ENCODE measurements at places on chromosomes 1 and 21.

DNA sequence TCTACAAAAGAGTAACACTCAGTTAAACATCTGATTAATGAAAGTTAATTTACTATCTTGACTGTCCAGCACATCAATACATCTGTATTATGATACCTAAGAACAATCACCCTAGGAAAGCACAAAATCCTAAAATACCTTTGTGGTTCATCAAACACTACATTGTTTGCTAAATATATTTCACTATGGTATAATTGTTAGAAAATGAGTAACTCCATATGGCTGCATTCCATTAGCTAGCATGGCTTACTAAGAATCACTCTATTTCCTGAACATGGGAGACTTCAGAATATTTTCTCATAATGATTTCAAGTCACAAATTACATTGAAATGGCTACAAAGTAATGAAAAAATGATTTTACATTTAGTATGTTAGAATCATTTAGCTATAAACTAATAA lies 12.5 kb downstream of the TRMT1L start:
- DNase-seq = no peak

- peak; percentile 23 for DNase-seq
Measured at GRCh38 chr1:231828182-231828920, 201.8 kb downstream of the DISC1 start.

DNA sequence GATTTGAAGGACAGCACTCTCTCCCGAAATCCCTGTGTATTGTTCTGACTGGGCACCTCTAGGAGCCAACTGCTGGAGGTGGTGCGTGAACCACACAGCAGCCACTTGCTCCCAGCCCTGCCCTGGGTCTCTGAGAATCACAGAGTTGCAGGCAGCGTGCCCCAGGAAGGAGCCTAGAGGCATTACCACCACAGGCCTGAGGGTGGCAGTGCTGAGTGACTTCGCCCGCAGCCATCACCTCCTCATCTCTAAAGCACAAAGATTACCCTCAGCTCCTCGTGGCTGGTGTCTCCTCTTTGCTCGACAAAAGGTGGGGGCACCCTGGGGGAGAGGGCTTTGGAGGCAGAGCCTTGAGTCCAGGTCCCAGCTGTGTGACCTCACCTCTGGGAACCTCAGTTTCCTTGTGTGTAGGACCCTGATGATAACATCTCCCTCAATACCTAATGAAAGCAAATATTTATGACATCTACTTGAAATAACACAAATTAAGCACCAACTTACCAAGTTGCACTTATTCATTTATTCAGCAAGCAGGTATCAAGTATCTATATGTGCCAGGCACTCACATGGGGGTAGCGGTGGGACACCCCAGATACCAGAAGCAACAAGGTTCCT lies 86.3 kb downstream of the VWA5B1 start:
- DNase-seq = peak; percentile 87

DNA sequence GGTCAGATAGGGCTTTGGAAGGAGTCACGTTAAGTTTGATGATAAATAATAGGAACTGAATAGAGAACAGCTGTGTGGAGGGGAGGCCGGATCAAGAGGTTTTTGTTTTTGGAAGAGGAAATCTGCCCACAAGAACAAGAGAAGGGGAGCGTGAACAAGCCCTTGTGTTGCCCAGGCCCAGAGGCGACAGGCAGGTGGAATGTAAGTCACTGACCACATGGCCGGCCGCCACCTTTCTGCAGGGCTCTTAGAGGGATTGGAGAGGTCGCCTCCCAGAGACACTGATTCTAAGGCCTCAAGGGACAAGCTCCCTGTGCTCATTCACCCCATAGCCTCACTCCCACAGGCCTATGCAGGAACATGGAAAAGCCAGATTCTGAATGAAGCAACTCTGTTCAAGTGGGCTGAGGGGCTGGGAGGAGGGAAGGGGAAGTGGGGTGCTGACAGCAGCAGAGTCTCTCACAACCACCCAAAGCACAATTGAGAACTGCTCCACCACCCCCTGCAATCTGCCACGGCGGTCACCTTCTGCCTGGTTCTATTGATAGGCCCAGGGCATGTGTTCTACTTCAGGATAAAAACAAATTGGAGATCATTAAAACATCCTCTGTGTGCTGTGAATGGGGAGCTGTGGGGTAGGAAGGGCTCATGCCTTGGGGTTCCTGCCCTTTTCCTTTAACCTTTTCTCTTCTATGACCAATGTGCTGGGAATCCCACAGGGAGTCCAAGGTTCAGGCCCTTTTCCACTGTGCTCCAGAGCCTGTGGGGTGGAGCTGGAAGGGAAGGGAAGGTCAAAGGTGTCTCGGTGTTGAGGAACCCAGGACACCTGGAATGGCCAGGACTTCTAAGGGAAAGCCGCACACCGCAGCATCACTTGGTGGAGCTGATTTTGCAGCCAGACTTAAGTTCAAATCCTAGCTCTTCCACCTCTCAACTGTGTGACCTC lies 63.3 kb upstream of the PARP1 start:
- DNase-seq = no peak

GRCh38 chr1:158951956-158952355 lies 20.6 kb downstream of the PYHIN1 start:
- DNase-seq = peak; percentile 25

DNA sequence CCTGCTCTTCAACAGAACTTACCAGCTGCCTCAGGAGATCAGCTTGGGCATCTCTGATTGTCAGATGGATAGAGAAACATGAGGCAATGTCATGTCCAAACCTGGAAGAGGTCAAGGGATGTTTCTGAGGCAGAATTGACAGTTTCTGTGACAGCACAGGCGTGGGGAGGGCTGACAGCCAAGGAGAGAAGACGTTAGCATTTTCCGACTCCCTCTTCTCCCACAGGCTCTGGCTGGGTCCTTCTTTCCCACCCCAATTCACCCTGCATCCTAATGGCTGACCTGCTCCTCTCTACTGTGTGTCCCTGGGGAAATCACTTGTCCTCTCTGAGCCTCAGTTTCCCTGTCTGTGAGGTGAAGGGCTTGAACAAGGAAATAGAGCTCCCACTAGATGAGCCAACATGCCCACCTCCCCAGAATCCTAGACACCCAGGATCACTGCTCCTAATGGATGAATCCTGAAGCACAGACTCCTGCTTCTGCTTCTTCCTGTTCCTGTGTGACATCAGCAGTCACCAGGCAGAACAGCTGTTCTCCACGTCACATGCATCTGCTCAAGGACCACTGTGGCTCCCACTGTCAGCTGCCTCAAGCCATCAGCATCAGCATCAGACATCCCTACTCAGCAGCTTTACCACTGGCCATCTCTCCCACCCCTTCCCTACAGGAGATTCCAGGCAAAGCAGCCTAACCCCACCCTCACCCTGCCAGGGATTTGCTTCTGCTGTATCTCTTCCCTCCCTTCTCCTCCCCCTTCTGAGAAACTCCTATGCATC lies 408.0 kb downstream of the MATN1 start:
- no peak for DNase-seq

DNA sequence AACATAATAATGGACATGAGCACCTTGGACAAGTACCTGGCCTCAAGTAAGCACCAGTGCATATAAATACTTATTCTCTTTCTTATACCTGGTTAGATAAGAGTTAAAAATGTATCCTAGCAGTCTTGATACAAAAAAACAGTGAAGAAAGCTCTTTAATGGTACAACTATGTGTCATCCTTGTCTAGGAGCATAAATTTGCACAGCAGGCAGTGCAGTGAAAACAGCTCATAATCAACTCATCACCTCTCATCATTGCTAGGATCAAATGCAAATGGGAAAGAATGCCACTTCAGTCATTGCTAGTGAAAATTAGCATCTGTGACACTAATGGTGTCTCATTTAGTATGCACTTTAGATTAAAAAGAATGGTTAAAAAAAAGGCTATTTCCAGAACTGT lies 7.6 kb downstream of the SAMSN1 start:
- no peak for DNase-seq

DNA sequence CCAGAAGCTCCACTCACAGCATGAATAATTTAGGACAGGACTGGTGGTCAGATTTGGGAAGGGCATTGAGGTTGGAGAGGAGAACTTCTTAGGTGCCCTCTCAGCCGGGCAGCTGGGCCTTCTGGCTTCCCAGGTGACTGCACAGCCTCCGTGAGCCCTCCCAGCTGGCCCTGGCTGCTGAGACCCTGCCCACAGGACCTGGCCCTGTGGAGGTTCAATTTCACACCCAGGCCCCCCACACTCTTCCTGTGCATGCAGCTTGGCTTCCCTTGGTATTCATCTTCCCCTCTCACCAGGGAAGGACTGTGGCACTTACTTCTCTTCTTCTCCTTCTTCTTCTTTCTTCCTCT lies 50.6 kb downstream of the NDUFS5 start:
- no peak for DNase-seq

- DNase-seq = no peak
Measured at GRCh38 chr1:175520186-175520585, 223.2 kb downstream of the TNR start.

DNA sequence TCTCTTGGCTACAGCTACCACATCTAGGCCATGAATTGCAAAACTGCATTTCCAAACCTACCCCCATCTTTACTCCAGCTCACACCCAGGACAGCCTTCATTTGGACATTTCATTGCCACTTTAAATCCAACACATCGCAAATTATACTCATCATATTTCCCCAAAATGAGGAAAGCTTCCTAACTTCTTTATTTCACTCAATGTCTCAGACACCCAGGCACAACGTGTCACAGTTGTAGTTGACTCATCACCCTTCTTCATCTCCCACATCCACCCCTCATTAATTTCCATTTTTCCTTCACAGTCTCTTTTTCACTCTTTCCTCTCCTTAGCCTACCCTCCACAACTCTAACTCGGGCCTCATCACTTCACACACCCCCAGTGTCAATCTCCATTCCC lies 6.7 kb downstream of the OTUD7B start:
- DNase-seq = no peak

- no peak for DNase-seq
Measured at GRCh38 chr1:219177363-219177762, 3.7 kb downstream of the LYPLAL1 start.

GRCh38 chr1:13652238-13652637 lies 47.8 kb upstream of the PRDM2 start:
- DNase-seq = no peak

DNA sequence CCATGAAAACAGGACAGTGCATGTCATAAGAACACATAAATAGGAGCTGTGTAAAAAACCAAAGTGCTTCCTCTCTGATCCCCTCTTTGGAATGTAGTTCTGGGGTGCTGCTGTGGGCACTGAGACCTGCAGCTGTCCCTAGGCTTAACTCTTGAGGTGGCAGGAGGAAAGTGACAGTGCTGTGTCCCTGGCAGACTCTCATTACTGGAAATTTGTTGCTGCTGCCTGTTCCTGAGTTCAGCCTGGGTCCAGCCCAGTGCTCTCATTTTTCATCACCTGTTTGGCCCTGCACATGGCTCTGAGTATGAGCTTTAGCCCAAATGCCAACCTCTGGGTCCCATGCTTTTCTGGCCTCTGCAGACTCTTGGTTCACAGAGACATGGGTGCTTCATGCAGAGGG lies 329.3 kb downstream of the DSCAM start:
- no peak for DNase-seq

DNA sequence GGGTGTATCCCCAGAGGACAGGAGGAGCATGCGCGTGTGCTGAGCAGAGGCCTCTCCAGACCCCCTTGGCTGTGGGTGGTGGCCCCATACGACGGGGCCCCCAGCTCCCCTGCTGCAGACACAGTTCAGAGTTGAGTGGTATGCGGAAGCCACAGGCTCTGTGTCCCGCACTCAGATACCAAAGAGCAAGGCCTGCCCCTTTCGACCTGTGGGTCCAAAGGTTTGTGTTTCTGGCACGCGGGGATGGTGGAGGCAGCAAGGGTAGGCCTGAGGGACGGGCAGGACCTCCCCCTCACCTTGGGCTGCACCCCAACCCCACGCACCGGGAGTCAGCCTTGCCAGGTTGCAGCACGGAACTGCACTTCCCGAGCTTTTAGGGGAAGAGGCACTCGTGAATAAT lies at the start of gene KCNAB2:
TSS of gene KCNAB2 (plus strand) at position 328 of the 400 bp plus-strand sequence. CDS start 5,649 bp downstream, outside the sequence.
- DNase-seq = no peak

DNA sequence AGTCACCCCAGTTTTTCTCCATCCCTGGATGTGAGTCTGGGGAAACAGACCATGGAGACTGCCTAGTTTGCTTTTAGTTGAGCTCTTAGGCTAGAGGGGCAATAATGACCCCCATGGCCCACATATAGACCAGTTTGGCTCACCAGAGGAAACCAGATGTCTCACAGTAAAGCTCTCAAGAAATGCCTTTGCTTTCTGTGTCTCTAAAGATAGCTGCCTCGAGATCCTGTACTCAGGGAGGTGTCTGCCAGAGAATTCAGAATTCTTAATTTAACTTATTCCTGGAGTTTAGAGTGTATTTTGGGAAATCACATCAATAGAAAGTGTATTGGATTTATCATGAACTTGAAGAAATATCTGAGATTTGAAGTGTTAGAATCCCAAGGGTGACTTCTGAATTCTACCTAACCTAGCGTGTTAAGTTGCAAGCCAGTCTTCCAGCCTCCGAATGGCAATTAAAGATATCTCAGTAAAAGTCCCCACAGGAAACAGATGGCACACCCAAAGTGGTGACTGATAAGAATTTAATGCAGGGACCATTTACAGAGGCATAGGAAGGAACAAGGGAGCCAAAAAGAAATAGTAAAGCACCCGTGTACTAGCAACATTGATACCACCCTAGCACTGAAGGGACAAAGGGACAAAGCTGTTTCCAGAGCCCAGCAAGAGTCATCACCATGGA lies 37.1 kb downstream of the STYXL2 start:
- no peak for DNase-seq

DNA sequence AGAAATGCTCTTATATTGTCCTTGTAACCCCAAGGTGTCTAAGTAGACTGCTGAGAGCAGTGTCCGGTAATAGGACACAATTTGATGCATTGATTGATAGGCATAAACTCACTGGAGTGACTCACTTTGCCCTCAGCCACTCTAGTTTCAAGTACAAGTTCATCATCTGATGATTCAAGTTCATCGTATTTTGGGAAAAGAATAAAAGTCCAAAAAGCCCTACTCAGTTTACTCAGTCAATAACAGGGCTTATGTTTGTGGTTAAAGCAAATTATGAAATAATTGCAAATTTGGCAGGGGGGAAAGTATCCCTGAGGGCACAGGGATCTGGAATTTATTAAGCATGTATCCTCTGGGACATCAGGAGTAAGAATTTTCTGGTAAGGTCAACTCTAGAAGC lies 7.6 kb upstream of the ATF3 start:
- DNase-seq = no peak

- no peak for DNase-seq
Measured at GRCh38 chr21:36665806-36666205, 33.1 kb upstream of the SIM2 start.

DNA sequence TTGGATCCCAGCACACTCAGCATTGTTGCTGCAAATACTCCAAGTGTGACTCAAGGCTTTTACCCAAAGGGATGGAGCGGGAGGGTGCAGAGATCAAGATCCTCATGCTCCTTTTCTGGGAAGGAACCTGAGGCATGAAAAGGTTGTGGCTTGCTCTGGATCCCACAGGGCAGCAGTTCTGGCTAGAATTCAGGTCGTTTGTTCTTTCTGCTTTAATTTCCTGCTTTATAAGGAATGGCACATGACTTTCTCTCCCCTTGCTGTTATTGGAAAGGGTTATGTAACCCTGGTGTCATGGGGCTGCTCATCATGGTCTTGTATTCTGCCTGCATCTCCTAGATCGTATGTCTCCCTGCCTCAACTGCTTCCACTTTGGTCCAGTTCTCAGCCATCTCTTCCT lies 101.6 kb downstream of the NOS1AP start:
- no peak for DNase-seq

All from iPS-NIHi11 (cell line).